Kidney tubule cell (primary cell): ENCODE measurements at places on chromosomes 5 and 9.
A peak's percentile ranks its signal among the peaks of the same experiment; 100 is the strongest.

DNA sequence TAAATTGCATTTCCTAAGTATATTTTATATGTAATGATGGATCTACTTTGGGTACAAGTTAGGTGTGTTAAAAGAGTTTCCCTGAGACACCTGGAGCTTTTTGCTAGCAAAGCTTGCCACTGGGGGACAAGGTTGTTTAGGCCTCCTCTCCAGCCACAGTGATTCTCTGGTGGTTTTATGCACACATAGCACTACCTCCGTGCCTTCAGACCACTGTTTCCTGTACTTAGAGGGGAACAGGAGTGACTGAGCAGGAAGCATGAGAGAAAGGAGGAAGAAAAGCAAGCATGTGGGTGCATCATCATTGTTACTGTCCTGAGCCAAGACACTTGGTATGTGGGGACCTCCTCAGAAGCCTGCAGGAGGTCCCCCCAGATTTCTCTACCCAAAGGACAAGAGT is 272.1 kb downstream of the RASEF start:
- DNase-seq: peak; percentile 4

GRCh38 chr5:95029569-95030366 is 255.1 kb downstream of the MCTP1 start:
- peak; percentile 13 for DNase-seq

DNA sequence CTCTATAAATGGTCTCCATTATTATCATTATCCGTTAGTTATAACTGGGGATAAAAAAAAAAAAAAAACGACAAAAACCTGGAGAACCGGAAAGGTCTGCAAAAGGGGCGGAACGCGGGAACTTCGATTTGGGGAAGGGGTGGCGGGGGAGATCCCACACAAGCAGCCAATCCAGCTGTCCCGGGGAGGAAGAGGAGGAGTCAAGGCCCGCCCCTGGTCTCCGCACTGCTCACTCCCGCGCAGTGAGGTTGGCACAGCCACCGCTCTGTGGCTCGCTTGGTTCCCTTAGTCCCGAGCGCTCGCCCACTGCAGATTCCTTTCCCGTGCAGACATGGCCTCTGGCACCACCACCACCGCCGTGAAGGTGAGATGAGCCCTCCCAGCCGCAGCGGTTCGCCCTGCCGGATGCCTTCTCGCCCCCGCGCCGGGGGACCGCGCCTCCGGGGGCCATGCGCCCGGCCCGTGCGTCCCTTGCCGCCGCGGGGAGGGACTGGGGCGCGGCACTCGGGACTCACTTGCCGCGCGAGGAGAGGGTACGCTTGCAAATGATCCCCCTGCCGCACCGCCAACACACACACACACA is at the start of gene MTAP:
MTAP (plus strand) TSS at position 219 of the 583 bp plus-strand sequence; CDS start at position 332, 113 bp downstream.
- peak; percentile 93 for DNase-seq

GRCh38 chr5:139188558-139189270 is 9.5 kb downstream of the SIL1 start:
- no peak for DNase-seq

- DNase-seq: no peak
These were observed 1.2 kb downstream of the PDE8B start for GRCh38 chr5:77211691-77212047.

DNA sequence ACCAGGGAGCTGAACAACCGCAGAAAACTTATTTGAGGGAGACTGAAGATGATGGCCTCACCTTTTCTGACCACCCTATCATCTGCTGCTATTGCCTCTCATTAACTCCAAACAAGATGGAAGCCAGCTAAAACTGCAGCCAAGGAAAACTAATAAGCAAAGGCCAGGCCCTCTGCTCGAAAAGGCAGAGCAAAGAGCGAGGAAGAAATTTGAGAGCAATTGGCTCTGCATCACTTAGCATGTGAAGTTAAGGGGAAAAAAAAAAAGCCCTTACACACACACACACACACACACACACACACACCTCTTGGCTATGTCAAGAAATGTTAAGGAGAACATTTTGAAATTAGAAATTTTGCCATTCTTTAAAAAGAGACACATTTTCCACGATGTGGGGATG is 228.1 kb upstream of the CYLC2 start:
- no peak for DNase-seq

DNA sequence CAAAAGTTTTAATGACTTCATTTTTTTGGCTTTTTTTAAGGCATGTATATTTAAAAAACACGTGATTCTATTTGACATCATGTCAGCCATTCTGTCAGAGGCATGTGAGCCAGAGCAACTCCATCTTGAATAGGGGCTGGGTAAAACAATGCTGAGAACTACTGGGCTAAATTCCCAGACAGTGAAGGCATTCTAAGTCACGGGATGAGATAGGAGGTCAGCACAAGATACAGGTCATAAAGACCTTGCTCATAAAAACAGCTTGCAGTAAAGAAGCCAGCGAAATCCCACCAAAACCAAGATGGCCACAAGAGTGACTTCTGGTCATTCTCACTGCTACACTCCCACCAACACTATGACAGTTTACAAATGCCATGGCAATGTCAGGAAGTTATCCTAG is 1000.6 kb upstream of the DMAC1 start:
- DNase-seq: no peak

GRCh38 chr5:54837981-54838380 is 147.4 kb downstream of the ESM1 start:
- no peak for DNase-seq

GRCh38 chr9:75161116-75161857 is 73.0 kb downstream of the OSTF1 start:
- no peak for DNase-seq

GRCh38 chr5:66848749-66849641 is 252.8 kb downstream of the MAST4 start:
- no peak for DNase-seq

DNA sequence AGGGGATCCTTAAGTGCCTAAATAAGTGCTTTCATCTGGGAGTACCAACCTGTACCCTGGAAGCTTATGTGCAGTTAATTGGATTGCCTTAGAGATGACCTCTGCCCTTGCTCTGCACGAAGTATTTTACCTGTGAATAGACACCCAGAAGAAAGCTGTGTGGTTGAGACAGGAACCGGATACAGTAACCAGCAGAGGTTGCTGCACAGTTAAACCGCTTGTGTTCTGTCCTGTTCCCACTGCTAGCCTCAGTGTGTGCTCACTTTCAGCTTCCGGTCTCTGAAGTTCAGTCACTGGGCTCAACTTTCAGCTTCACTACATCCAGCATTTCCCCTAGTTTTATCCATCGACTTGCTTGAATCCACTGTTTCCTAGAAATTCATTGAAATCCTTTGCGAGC is 185.3 kb downstream of the FAM170A start:
- no peak for DNase-seq

DNA sequence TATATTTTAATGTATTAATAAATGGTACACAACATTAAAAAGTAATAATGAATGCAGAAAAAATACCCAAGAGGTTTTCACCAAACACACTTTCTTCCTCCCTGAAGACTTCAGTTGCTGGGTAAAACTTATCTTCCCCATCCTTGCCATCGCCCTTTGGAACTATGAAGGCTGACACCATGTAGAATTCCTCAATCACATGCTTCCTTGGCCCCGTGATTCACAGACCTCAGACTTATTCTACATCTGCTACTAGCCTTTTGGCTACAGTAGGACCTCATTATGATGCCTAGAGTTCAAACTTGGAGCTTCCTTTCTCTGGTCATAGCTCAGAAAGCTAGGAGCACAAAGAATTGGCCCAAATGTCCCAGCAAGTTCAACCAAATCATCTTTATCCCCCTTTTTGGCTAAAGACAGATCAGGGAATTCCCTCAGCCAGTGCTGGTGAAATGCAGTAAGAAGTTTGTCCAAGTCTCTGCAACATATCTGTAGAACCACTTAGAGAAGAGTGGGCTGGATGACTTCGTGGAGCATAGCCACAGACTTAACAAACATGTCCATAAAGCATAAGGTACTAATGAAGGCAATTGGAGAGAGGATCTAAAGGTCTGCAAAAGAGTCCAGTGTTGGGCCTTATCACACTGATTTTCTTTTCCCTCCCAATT is 253.5 kb downstream of the SEC61B start:
- DNase-seq: no peak

DNA sequence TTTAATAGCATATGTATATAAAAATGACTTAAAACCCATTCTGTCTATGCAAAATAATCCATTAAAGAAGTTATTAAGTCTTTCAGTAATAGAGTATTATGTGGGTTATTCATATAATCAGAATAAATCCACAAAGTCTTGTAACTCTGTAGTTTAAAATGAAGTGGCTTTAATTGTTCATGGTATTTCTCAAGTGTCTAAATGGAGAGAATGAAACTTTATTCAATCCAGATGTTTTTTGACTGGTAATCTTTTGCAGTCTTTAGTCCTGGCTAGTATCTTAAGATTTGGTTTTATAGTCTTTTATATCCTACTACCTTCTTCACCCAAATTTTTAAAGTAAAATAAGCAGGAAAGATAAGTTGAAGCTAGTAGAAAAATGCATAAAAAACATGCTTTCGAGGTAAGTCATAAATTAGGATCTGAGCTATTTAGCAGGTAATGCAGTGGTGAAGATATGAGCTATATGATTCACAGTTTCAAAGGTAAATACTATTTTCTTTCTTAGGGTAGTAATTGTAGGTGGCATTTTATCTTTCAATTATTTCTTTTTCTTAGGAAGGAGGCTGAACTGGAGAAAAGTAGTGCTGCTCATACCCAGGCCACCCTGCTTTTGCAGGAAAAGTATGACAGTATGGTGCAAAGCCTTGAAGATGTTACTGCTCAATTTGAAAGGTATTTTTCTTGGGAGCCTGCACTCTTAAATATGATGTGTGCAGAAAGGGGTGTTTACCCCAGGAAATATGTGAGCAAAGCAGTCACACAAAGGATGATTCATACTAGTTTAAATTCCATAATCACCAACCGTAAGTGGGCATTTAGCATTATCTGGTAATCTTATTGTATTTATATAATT is 17.9 kb downstream of the HMMR start:
- peak; percentile 41 for DNase-seq

GRCh38 chr5:16857635-16858034 is 78.5 kb downstream of the MYO10 start:
- DNase-seq: peak; percentile 43

- no peak for DNase-seq
These were observed 22.2 kb upstream of the TMEM161B start for GRCh38 chr5:88290801-88291200.

- DNase-seq: no peak
These were observed 47.0 kb downstream of the AMBP start for GRCh38 chr9:114031037-114031630.

- peak; percentile 9 for DNase-seq
These were observed 593.4 kb upstream of the TUSC1 start for GRCh38 chr9:26271495-26272122.

DNA sequence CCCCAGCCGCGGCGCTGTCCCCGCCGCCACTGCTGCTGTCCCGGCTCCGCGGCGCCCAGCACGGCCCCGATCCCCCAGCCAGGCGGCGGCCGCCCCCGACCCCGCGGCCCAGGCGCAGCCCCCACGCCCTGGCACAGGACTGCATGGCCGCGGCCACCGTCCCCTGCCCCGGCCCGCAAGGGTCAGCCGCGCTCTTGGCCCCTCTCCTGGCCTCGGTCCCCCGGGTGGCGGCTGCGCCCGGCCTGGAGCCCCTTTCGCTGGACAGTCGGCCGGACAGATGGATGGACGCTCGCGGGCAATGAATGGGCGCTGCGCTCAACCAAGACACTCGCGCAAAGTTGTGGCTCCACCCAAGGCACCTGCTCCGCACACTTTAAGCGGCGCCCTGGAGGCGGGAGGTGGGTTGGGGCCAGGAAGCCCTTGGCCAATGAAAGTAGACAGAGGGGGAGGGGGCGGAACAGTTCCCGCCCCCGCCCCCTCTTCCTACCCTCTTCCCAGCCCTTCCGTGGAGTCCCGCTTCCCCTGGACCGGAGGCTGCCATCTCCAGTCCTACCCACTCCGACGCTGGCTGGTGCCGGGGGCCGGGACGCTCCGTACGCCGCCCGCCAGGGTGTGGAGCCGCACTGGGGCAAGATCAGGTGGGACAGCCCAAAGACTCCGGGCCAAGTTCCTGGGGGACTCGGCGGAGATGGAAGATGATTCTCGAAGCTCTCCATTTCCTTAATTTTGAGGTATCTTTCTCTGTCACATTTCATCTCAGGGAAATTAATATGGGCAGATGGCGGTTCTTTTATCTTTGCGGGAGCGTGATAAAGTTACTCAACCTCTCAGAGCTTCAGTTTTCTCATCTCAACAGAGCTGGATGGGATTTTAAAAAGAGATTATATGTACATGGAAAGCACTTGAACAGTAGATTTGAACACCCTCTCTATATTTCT is at the start of gene GLDC:
GLDC (minus strand) TSS at position 375 of the 938 bp plus-strand sequence; CDS start at position 145, 230 bp downstream.
- DNase-seq: peak; percentile 97

GRCh38 chr5:68088302-68088701 is 127.3 kb upstream of the PIK3R1 start:
- no peak for DNase-seq

DNA sequence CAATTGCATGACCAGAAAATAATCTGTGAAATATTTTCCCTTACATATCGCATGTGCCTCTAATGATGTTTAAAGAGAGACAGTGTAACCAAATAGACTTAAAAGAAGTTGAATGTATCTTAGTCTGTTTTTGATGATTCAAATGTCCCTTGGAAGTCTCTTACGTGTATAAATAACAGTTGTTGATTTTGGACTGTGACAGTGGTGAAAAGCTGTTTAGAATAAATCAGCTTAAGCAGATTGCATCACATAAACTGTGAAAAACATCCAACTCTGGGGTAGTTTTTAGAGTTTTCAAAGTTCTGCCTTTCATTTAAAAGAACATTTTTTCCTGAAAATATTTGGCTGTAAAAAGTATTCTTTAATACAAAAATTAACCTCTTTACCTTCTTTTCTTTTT is 301.1 kb downstream of the PRR16 start:
- no peak for DNase-seq

DNA sequence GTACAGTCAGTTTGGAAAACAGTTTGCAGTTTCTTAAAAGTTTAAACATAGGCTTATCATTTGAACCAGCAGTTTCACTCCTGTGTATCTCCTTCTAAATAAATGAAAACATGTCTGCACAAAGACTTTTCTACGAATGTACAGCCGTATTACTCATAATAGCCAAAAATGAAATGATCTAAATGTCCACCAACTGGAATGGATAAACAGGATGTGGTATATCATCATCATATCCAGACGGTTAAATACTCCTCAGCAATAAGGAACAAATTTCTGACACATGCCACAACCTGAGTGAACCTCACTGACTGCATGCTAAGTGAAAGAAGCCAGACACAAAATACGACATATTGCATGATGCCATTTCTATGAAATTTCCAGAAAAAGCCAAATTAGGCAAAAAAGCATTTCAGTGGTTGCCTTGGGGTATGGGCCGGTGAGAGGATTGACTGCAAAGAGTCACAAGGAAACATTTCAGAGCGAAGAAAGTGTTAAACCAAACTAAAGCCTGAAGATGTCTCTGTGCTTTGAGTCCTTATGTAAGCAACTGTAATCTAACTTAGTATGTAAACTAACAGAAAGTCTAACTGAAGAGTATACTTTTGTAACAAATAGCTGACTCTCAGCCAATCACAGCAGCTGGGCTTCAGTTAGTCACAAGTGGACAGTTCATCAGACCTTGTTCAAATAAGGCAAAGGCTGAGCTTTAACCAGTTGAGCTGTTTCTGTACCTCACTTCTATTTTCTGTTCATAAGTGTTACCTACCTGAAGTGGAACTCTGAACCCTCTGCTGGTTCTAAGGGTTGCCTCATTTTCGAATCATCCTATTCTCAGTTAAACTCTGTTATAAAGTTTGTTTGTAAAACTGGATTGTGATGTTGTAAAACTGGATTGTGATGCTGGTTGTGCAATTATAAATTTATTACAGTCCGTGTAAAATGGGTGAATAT is 65.2 kb downstream of the TRIO start:
- DNase-seq: peak; percentile 76

- peak; percentile 75 for DNase-seq
These were observed 16.9 kb downstream of the IL5 start for GRCh38 chr5:132526290-132526973.

- no peak for DNase-seq
These were observed 171.0 kb downstream of the RMI1 start for GRCh38 chr9:84151640-84152039.
